ENCODE measurements at places on chromosomes 16 and 17.

- no peak for DNase-seq
Measured at GRCh38 chr17:29622337-29623282, at the start of gene CORO6. Gene CORO6, minus strand, starts transcription at chr17:29622912. Its CDS starts 1,491 bp downstream, at chr17:29621421.

DNA sequence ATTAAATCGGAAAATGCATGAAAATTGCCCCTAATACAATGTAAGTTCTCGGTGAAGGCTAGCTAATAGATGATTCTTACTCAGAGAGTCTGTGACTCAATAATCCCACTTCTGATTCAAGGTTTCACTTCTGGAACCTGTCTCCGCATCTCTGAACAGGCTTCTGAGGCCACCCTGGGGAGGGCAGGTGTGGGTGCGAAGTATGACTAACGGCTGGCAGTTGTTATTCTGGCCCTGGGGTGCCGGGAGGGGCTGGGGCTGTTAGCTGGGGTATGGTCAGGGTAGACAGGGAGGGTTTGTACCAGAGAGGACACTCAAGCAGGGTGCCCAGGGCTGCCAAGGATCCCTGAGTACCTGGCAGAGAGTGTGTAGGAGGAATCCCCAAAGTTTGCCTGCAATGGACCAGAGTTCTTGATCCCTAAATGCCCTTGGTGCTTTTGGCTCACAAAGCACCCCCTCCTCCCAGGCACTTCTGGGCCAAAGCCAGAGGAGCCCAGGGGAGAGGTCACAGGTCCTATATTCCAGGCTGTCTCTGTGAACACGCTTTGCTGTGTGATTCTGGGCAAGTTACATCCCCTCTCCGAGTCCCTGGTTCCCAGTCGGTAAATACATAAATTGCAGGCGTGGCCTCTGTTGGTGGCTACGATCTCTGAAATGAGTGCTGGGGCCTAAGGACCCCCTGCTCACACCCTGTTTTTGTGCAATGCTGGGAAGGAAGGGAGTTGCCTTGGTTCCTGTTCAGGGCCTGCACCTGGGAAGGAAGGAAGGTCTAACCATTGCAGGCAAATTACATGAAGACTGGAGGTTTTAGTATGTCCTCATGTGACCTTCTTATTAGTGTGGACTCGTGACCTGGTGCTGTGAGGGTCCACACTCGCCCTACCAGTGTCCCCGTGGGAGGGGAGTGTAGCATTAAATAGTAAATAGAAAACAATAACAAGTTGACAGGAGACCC lies 49.9 kb upstream of the CPNE2 start:
- peak; percentile 69 for DNase-seq

- peak; percentile 75 for DNase-seq
Measured at GRCh38 chr17:2749784-2750181, 331 bp upstream of the CCDC92B start.

- DNase-seq, result no peak
Measured at GRCh38 chr16:77424871-77425604, 9.8 kb downstream of the ADAMTS18 start.

DNA sequence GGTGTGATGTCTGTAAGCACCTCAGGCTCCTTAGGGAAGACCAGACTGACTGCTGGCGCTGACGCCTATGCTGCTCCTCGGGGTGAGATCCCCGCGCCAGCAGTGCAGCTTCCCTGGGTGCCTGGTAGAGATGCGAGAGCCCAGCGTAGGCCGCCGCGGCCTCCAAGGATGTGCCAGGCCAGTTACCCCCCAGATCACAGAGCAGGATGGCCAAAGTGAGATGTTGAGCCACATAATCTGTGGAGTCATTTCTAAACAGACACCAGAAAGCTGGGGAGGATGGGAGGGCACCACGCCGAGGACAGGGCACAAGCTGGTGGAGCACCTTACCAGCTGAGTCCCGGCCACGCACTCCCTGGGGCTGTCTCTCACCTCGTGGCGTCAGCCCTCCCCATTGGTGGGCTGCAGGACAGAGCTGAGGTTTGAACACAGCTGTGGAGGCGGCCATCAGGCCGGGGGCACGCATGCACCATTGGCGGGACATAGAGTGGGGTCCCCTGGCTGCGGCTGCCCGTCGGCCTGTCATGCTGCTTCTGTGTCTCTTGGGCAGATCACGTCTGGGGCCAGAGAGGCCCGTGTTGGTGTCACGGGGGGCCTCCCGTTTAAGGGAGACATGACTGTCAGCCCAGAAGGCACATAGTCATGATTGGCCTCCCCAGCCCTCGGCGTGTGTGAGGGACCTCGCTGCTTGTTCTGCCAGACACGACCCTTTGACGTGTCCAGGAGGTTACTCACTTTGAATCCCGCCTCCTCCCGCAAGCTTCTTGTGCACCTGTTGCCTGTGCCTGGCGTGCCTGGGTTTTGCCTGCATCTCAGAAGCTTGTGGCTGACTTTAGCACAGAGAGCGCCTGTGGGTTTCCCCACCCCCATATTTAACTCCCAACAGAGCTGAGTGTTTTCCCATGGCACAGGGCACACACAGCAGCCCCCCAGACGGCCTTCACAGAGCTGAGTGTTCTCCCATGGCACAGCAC lies 21.9 kb downstream of the MAPK8IP3 start:
- DNase-seq, result no peak

GRCh38 chr17:75182569-75183436 lies at the start of gene SUMO2:
Gene SUMO2, minus strand, starts transcription at chr17:75182959. Its CDS starts 125 bp downstream, at chr17:75182834.
- peak; percentile 98 for DNase-seq

GRCh38 chr17:77291591-77292386 lies 151.0 kb downstream of the SEC14L1 start:
- no peak for DNase-seq

DNA sequence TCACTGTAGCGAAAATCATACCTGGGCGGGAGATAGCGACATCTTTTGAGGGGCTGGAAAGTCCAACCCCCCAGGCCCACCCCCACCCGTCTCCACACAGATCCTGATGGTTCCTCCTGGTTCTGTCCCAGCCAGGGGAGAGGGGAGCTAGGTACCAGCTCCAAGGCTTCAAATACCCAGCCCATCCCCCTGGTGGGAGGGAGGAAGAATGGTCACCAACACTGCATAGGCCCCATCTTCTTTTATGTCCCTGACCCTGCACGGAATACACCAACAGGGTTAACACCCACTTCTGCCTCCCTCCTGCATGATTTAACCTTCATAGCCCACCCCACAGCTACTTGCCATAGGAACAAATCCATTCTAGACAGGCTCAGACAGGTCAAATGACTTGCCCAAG lies 9.3 kb downstream of the HAP1 start:
- no peak for DNase-seq

GRCh38 chr16:77955127-77955526 lies 67.2 kb upstream of the CLEC3A start:
- no peak for DNase-seq

DNA sequence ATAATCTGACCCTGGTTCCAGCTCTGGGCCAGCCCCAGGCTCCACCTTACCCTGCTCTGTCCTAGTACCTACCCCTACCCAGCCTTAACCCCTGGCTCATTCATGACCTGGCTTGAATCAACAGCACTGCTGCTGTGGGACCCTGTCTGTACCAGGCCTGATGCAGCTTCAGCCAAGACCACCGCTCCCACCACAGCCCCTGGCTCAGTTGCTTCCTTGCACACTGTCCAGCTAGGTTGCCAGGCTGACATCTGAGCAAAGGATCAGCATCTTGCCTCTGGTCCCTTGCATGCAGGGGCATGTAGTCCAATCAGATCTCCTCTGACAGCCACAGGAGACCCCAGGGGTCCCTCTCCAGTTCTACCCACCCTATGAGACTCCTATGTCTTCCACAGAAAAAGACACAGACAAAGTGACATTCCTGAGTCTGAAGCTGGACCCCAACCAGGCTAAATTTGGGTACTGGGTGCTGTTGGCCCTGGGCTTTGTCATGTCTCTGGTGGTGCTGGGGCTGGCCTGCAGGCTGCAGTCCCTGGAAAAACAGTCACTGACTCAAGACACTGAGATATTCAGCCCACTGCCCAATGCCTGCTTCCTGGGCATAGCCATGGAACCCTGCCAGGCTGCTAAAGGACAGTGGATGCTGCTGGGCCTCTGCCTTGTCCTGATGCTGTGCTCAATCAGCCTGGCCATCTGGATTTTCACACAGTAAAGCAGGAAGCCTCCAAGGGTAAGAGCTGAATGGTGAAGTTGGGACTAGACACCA lies 3.9 kb upstream of the KCNH6 start:
- no peak for DNase-seq

DNA sequence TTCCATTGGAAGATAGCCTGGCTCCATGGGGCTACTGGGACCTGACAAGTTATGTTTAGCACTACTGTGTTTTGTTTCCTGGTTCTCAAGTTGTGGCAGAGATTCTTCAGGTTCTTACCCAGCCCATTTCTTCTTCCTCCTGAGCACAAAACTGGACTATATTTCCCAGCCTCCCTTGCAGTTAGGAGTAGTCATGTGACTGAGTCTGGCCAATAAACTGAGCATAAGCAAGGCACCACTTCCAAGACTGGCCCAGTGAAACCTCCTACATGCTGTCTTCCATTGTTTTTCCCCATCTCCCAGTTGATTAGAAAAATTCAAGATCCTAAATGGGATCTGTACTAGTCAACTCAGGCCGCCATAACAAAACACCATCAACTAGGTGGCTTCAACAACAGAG lies 28.2 kb upstream of the RBBP6 start:
- no peak for DNase-seq

All from GM18507 (cell line).